GM13977 (cell line): ENCODE measurements at places on chromosomes 3 and 15.

- DNase-seq, result no peak
Measured at GRCh38 chr3:45575386-45575923, 19.1 kb upstream of the LIMD1 start.

DNA sequence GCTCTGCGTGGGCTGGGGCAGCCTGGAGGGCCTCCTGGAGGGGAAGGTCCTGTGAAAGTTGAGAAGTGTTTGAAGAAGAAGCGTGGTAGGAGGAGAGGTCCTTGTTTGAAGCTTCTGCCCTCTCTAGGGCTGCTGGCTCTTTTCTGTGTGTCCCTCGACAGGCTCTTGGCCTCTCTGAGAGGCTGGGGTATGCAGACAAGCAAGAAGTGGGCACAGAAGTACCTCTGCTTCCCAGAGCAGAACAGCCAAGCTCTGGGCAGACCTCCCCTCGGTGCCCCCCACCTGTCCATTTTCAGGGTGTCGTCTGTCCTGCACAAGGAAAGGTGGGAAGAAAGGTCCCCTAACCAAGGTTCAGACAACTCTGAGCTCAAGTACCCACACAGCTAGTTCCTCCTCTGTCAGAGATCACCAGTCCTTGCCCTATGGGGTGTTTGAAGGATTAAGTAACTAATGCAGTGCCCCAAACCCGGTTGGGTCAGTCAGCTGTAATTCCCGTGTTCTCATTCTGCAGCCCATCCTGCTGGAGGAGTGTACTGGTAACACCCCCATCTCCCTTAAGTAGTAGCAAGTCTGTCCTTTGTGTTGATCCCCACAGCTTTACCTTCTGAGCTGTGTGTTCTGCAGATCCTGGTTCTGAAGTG is 6.3 kb downstream of the CSK start:
- no peak for DNase-seq

- DNase-seq, result no peak
Measured at GRCh38 chr15:76942331-76942730, 10.8 kb downstream of the RCN2 start.

DNA sequence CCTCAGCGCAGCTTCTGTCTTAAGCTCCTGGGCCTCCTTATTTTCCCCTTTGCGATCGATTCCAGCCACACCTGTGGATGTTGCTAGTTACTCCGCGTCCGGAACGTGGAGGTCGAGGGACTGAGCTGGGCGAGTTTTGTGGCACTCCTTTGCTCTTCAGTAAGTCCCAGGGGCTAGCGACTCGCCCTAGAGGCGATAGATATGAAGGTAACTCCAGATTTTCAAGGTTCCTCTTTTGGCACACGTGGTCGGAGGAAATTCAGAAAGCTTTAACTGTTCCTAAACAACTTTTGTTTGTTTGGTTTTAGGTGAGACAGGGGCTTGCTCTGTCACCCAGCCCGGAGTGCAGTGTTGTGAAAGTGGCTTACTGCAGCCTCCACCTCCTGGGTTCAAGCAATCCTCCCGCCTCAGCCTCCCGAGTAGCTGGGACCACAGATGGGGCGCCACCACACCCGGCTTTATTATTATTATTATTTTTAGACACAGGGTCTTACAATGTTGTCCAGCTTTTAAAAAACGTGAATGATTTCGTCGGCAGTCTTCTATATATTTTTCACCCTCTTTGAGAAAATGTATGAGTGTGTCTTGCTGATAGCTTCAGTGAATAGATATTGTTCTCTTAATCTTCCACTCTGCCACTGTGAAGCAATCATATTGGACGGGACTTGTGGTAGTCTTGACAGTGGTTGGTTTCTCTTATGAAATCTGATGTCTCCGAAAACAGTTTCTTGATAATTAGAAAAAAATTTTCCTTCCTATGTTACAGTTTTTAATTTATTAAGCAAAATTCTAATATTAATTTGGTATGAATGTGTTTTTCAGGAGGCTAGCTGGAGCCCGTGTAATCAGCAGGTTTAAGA is 785 bp downstream of the MFSD1 start:
- peak; percentile 35 for DNase-seq

GRCh38 chr15:63122002-63122875 is 578 bp downstream of the LACTB start:
- peak; percentile 93 for DNase-seq

DNA sequence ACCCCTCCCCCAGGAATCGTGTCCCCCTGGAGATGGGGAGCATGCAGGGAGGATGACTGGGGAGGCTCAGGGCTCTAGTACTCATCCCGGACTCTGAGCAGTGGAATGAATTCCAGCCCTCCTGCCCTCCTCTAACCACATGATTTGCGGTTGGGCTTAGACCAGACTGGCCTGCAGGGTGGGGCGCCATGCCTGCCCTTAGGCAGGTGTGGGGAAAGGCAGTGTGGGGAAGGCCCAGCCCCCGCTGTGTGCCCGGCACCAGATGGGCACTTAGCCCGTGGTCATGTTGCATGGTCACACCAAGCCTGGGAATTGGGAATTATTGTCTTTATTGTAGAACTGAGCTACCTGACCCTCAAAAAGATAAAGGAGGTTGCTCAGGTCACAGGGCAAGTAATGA is 283.8 kb downstream of the TLE3 start:
- no peak for DNase-seq

DNA sequence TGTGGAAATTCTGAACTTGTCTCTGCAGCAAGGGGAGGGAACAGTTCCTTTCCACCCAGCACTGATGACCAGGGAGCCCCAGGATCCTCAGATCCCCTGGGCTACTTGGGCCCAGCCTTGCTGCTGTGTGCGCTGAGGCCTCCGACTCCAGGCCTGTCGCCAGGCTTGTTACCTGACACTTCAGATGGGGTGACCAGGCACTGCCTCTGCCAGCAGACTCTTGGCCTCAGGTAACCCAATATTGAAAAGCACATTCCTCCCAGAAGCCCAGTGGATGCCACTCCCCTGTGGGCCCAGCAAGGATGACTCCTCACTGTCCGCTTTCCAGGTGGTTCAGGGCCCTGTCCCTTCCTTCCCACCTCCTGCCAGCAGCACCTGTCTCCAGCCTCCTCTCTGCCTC is 3.5 kb upstream of the PLA2G4E start:
- no peak for DNase-seq

GRCh38 chr15:99644913-99645542 is 79.2 kb downstream of the MEF2A start:
- DNase-seq, result no peak

DNA sequence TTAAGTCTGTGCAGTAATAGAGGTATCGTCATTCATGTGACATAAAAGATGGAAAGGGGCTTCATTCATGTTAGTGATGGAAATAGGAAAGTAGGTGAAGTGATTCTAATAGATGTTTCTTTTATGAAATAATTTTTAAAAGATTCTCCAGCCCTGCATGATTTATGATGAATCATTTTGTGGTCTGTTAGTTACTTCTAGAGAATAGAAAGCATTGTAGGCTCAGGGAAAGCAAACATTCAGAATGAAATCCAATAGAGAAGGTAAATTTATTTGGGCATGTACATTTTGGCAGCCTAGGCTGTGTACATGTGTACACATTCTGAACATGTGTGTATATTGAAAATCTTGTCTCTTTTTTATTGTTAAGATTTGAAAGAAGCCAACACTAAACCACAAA is 23.1 kb downstream of the PPARG start:
- DNase-seq, result no peak

DNA sequence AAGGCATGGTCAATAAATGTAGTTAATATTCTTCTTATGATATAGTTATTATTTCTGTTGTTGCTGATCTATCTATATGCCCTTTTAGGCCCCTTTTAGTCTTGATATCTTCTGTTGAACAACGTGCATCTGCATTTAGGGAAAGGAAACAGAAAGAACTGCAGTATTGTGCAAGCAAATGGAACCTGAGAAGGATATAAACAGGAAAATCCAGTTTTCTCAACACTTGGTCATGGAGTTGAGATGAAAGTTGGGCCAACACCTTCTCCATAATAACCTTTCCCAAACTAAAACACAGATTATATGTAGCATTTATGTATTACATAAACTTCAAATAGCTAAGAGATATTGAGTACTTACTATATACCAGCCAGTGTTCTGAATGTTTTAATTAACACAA is 179.7 kb downstream of the ADAMTS9 start:
- DNase-seq, result no peak

DNA sequence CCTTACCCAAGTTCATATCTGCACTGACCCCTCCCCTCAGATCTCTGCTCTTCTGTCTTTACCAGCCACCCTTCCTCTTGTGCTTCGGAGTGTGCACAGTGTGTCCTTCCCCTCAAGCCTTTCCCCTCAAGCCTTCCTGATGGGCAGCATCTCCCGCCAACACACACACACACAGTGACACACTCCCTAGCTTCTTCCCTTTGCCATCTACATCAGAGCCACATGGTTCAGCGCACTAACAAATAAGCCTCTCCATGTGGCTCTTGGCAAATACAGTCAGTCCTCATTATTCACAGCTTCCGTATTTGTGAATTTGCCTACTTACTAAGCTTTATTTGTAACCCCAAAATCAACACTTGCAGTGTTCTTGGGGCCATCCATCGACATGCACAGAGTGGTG is 37.5 kb downstream of the SH3BP5 start:
- DNase-seq, result no peak

GRCh38 chr3:195616681-195617080 is 32.9 kb upstream of the APOD start:
- no peak for DNase-seq

DNA sequence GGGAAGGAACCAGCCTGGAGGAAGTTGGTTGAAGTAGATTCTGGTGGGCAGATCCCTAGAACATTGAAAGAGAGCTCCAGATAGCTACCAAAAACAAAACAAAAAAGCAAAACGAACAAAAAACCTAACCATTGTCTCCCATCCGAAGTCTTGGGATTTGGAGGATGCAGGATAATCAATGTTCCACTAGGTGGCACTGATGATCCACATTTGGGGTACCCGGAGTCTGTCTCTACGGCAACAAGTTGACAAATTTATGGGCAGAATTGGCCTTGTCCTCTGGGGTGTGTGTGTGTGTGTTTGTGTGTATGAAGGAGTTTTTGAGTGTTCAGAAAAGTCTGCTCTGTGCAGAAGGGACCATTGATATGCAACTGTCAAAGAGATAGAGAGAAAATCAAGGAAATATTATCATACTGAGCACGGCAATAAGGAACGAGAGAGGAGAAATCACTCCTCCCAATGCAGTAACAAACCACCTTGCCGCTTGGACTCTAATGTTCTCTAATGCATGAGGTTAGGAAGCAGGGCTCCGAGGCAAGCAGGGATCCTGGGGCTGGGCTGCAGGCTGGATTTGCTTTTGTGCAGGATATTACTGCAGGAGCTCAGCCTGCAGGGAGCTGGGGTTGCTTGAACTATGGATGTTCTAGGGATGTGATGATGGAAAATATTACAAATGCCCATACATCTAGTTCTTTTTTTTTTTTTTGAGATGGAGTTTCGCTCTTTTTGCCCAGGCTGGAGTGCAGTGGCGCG is 59.8 kb upstream of the KLHL25 start:
- peak; percentile 79 for DNase-seq

DNA sequence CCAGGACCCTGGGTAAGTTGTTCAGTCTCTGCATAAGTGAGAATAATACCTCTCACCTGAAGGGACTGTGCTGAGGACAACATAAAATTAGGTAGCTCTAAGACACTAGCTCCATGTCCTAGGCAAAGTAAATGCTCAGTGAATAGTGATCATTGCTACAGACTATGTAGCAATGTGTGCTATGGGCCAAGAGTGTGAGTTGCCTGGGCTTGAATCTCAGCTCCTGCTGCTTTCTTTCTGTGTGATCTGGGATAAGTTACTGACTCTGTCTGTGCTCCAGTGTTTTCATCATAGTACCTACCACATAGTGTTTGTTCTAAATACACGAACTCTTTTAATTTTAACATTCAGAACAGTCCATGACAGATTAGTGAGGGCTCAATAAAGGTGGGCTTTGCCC is 81.1 kb upstream of the MFGE8 start:
- no peak for DNase-seq

- DNase-seq, result no peak
Measured at GRCh38 chr3:19688767-19689166, 245.2 kb downstream of the EFHB start.

DNA sequence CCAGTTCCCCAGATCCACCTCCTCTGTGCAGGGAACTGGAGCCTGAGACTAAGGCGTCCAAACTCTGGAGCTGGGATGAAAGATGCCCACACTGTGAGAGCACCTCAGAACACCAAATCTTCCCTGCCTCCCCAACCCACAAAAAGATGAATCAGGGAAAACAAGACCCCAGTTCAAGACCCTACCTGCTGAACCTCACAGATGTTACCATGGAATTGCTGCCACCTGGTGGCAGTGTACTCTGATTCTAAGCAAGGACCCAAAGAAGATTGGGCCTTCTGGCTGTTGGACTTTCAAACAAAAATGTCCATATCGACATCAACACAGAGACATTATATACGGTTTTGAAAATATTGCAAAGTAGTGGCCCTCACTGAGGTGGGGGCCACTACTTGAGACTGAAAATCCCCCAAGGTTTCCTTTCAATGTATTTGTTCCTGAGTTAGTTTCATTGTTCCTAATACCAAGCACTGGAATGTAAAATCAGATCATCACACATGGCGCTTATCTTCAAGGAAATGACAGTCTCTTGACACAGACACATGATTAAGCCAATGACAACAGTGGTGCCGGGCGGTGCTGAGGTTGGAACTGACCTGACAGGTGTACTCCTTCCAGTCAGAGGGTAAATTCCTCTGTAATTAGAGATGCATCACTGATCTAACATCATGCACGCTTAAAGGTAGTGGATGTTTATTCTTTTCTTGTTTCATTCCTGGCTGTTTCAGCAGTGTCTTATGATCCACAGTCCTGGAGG is 67.6 kb downstream of the SLC6A11 start:
- DNase-seq, result peak; percentile 45

GRCh38 chr3:73633453-73633852 is 8.7 kb upstream of the PDZRN3 start:
- no peak for DNase-seq

- no peak for DNase-seq
Measured at GRCh38 chr3:156657862-156658731, 16.3 kb upstream of the TIPARP start.

DNA sequence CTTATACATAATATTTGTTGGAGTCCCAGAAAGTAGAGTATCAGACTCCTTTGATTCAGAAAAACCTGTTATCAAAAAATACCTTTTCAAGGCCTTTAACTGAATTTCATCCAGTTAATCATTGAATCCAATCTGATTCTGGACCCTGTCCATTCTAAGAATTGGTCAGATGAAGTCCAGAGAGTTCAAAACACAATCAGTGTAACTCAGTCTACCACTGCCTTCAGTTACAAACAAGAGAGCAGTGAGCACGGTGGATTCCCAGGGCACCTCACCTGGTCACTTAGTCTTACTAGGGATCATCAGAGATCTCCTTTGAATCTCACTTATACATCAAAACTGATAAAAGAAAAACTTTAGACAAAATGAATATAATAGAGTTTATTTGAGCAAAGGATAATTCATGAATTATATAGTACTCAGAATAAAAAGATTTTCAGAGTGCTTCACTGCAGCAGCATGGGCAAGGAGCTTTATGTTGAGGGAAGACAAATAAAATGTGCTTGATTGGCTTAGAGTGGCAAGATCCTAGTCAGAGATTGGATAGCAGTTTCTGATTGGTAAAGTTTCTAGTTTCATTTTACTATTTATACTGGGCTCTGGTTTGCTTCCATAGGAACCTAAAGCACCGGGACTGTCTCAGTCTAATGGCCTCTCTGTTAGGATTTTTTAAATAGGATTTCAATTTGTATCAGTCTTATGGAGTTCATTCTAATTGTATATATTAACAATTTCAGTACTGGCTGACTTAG is 474.9 kb upstream of the GOLIM4 start:
- DNase-seq, result no peak
